Left colon (tissue), 2 donors: ENCODE measurements at places on chromosomes 7 and 10. TPM values are rescaled to one million over a fixed set of nuclear protein-coding genes. Genes with fewer than 3 reads are reported as not detected.

DNA sequence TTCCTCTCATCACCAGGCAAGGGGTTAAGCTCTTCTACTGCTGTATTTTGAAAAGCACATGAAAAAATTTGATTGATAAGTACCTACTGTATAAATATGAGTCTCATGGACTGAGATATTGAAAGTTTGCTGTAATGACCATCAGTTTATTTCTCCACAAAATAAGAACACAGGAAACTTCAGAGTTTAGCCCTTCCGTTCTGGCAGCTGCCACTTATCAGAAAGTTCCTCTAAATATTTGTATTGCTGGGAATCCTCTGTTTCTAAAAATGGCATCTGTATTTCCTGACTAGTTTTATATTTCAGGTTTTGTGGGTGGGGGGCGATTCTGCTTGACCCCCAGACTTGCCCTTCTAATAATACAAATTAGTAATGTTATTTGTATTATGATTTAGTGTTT, 92.0 kb downstream of the LYZL2 start:
- DNase-seq: no peak

DNA sequence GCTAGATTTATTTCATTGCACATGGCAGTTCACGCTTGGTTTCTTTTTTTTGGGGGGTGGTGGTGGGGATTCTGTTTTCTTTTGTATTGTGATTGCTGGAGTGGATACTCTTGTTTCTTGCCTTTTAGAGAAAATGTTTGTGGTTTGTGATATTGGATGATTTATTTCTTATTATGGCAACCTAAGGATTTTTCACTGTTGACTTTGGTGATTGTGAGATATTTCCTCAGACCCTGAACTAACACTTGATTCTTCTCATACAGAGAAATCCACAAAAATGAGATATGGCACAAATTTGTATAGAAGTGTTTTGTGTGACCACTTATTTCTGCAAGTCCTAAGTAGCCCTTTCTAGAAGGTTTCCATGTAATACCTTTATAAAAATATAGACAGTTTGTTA, 871.1 kb downstream of the LRMDA start:
- no peak for DNase-seq

- DNase-seq: no peak
Observed at GRCh38 chr10:125638555-125638954, 44.4 kb downstream of the TEX36 start.

DNA sequence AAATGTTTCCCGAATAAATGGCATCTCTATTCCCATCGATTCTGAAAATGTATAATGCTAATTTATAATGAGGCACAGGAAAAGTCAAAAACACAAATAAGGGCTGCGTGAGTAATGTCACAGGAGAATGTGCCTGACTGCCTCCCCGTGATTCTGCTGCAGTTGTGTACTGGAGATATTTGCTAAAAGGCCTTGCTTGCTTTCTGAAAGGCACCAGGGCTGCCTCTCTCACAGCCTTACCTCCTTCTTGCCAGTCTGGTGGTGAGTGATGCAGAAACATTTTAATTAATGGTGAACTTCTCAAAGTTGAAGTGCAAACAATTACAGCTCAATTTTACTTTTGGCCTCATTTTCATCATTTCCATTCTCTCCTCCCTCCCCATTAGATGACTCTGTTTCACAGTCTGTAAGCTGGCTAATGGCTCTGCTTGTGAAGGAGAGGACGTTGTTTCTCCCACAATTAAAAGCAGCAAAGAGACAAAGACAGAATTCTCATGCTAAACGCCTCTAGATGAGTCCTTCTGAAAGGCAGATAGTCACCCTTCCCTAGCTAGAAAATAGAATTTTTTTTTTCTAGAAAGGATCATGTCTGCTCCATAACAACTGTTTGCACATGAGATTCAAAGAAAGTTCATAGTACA, 377.6 kb downstream of the MDFIC start:
- no peak for DNase-seq

- DNase-seq: no peak
Observed at GRCh38 chr7:37408291-37409228, 40.1 kb downstream of the ELMO1 start.

- no peak for DNase-seq
Observed at GRCh38 chr10:105328503-105329133, 687.5 kb downstream of the SORCS3 start.

DNA sequence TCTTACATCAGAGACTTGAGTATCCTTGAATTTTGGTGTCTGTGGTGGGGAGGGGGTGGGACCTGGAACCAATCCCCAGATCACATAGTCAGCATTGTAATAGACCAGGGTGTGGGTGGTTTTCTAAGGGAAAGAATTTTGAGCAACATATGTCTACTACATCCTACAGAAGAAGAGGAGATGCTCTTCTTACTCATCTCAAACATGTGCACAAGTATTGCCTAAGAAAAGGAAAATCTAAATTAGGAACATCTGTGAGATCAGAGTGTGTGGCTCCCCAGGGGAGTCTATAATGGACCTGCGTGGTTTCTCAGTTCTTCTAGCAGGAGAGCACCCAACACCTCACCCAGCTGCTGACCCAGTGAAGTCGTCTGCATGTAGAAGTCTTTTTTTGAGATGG, 148.8 kb downstream of the CCDC3 start:
- DNase-seq: no peak

DNA sequence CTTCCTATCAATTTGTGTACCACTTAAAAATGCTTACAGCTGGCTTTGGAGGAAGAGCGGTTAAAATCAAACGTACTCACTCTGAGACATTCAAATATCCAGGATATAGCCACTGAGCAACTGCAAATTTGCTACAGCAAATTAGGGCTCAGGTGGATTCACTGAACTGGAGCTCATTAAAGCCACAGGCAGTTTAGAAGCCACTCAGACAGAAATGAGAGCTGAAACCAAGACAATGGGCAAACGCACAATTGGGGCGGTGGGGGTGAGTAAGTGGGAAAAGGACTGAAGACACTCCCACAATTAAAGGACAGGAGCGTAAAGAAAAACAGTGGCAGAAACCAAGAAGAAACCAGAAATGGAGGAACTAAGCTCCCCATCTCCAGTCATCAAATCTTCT, 20.5 kb downstream of the MPP7 start:
- no peak for DNase-seq

- no peak for DNase-seq
Observed at GRCh38 chr7:3380886-3381685, 80.0 kb downstream of the SDK1 start.

DNA sequence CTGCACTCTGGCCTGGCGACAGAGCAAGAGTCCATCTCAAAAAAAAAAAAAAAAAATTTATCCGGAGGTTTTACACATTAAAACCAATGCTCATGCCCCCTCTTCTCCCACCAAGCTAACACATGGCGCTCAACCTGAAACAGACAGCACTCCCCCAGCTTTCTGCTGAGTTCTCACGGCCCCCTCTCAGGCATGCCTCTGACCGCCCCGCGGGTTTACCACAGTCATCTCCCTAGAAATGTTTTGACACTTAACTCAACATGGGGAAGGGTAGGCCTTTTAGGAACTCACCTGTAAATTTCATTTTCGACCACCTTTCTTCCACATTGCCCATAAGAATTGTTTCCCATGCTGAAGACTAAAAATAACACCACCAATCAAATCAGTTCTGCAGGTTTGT, 9.3 kb downstream of the RCC1L start:
- no peak for DNase-seq

GRCh38 chr10:712089-712488, 22.6 kb upstream of the DIP2C start:
- no peak for DNase-seq

DNA sequence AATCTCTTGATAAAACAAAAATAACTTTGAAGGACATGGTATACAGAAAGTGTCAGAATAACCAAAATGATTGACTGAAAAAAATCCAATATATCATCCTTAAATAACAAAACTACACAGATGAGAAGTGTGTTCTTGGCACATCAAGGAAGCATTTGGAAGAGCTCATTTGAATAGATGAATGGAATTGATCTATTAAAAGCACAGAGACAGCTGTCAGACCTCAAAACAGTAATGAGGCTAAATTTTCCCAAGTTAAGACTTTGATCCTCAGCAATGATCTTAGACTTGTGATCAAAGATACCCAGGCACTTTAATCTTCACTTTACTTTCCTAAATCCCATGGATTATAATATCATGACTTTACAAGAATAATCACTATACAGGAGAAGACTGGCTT, 395.4 kb upstream of the NFE2L3 start:
- DNase-seq: no peak

- no peak for DNase-seq
Observed at GRCh38 chr10:112098682-112099081, 84.9 kb downstream of the GPAM start.

DNA sequence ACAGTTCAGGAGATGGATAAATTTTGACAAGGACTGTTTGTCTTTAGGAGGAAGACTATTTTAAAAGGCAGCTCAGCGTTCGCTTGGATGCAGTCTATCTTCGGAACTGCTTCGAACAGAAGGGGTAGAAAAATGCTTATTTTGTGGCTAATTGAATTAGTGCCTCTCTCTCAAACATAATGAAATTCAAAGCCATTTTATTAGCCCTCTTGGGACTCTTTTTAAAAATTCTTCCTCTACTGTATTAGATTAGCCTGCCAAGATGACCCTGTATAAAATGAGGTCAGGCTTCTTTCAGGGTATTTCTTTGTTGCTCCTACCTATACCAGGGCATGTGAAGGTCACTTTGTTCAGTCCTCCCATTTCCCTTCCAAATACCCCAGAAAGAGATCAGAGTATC, 379.2 kb upstream of the NFE2L3 start:
- no peak for DNase-seq

- no peak for DNase-seq
Observed at GRCh38 chr10:119355930-119356329, 148.6 kb downstream of the GRK5 start.

DNA sequence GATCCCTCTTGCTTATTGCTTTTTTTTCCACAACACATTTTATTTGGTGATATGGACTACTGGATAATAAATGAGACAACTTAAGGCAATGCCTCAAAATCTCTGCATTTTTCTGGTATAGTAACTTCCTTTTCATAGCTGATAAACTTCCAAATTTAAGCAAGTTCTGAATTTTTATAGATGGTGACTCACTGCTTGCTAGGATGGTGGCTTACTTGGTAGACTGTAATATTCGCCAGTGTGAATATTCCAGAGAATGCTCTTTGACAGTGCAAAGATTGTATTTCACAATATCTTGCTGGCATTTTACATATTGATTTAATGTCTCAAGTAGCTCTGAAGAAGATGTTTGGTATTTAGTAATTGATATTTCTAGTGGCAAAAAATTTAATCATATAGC, 472.4 kb downstream of the TFEC start:
- DNase-seq: no peak

DNA sequence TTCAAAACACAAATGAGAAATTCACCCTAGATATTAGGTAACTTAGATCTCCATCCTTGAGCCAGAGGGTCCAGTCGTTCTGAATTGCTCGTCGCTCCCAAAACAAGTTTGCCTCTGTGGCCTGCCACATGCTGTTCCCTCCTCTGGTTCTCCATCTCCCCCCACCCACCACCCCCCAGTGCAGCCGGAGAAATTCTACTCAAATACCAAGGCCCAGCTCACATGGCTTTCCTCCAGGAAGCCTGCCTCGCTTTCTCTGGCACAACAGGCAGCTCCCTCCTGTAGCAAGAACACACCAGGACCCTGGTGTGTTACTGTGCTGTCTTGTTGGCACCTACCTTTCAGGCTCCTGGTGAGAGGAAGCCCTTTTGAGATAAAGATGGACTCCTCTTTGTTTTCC, 52.7 kb upstream of the C10orf90 start:
- DNase-seq: no peak

DNA sequence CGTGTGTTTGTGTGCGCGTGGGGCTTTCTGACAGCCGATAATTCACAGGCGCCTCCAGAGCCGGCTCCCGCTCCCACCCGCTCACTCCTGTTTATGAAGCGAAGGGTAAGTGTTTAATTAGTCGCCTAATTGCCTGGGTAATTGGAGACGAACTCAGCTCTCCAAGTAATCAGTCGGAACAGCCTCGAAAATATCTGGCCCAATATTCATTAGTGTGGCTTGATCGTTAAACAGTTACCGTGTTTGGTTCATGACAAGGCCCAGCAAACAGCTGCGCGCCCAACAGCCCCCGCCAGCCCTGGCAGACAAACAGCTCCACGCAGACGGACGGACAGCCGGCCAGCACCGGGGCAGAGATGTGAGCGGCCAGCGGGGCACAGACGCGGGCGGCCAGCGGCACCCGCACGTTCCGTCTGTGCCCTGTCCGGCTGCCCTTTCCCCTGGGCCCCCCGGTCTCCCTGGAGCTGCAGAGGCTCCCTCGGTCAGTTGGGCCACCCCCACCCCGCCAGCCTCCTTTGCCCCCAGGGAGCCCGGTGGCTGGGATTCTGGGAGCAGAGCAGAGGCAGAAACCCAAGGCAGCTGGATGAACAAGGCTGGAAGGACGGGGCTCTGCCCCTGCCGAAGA, 98.2 kb downstream of the UNCX start:
- DNase-seq: no peak

- no peak for DNase-seq
Observed at GRCh38 chr10:11962176-11962575, 80.4 kb downstream of the UPF2 start.

- no peak for DNase-seq
Observed at GRCh38 chr10:92692697-92693533, 3.2 kb downstream of the HHEX start.

DNA sequence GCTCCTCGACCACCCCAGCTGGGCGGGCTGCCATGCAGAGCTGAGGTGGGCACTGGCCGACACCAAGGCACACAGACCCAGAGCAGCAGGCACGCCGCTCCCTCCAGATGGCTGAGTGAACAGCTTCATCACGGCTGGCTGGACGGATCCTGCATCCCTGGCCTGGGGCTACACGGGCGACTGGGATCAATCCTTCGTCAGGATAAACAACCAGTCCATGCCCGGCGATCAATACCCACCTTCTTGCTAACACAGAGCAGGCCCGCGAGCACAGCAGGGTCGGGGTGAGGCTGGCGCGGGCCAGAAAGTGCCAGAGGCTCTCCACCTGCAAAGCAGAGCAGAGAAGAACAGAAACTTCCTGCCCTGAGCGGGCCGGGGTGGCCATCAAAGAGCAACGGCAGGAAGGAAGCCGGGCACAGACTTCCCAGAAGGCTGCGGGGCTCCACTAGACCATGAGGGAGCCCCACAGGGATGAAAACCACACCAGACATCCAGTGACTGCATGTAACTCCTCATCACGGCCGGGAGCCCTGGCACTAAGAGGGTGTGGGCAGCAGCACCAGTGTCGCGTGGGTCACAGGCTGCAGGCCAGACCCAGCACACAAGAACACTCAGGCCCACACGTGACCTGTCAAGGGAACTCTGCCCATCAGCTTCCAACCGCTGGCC, 166.4 kb downstream of the MAD1L1 start:
- no peak for DNase-seq

- DNase-seq: no peak
Observed at GRCh38 chr7:15470825-15471668, 90.8 kb downstream of the AGMO start.

CYP3A4 gene
- 12.9 TPM for total RNA-seq

EPO gene
- not detected for total RNA-seq

OR13A1 gene
- total RNA-seq: not detected

IQUB gene
- total RNA-seq: not detected

SOSTDC1 gene
- total RNA-seq: 6.4 TPM

HKDC1 gene
- total RNA-seq: 37.8 TPM

NPFFR1 gene
- 0.03 TPM for total RNA-seq

LIPM gene
- total RNA-seq: not detected

POT1 gene
- 8.5 TPM for total RNA-seq

RP9 gene
- total RNA-seq: 9.9 TPM
